Cardiac septum (tissue), 1 donor: ENCODE measurements at places on chromosomes 11 and 22.

- DNase-seq: peak; percentile 35
These were observed 54.9 kb upstream of the LMO1 start for GRCh38 chr11:8318536-8318935.

GRCh38 chr11:68481579-68482240, 21.2 kb downstream of the PPP6R3 start:
- no peak for DNase-seq

GRCh38 chr11:44732564-44732963, 5.8 kb downstream of the TSPAN18 start:
- no peak for DNase-seq

DNA sequence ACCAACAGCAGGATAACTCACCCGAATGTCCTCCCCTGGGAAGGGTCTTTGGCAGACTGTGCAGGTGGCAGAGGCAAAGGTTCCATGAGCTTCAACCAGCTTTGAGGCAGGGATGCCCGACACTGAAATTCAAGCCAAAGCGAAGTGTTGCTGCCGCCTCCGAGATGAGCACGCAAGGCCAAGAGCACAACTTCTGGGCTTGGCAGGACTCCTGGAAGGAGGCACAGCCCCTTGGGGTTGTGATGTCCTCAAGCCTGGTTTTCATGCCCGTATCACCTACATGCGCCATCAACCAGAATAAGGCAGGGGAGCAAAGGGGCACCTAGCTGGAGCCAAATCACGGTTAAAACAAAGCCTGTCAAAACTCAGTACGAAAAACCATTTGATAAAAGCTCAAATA, 5.7 kb downstream of the SIRT3 start:
- DNase-seq: no peak

GRCh38 chr11:120001178-120002090, 136.5 kb downstream of the TRIM29 start:
- DNase-seq: no peak
